Kidney (tissue), 22 donors: ENCODE measurements at places on chromosomes 12 and 14.

- peak; percentile 68 for DNase-seq
Observed at GRCh38 chr12:62748941-62749468, 185.9 kb downstream of the PPM1H start.

DNA sequence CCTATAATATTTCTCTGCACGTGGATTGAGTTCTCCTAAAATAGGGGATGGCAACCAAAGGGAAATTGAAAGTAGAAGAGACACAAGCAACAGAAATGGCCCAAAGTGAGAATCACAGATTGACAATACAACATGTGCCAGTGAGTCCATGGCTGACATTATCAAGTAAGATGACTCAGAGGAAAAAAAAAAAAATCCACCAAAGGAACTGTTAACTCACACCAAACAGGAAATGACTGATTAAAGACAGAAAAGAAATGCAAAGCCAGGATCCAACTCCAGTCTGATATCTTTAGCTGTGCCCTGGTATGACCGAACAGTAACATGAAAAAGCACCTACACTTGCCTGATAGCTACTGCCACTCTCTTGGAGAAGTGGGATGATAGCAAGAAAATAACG lies 485.0 kb downstream of the PRKD1 start:
- DNase-seq = no peak

DNA sequence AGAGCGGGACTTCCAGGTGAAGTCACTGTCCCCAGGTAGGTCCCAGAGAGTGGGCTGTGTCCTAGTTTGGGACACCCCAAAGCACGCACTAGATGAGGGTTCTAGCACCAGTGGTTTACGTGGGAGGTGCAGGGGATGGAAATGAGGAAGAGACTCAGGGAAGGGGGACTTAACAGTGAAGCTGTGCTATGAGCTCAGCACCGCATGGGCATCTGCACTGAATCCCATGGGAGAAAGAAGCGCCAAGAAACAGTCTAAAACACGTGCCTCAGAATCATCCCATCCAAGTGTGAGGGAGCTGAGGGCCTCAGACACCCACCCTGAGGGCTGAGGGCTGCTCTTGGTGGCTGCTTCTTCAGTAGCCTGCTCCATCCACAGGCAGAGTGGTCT lies 71.5 kb upstream of the ZFP36L1 start:
- DNase-seq = no peak

DNA sequence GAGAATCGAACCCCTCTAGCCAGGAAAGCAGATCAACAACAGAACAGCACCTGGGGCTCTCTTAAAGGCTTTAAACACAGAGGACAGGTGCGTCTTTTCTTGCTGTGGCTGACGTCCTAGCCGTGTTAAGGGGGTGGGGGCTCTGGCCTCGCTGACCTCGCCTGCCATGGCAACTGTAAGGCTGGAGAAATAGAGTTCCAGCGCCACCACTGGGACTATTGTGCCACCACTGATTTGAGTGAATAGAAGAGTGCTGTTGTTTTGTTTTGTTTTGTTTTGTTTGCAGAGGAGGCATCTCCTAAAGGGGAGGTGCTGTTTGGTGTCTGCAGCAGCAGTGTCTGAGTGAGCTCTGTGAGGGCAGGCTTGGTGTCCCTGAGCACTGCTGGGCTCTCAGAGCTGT lies 34.2 kb upstream of the PRMT8 start:
- no peak for DNase-seq

GRCh38 chr14:104239861-104240301 lies 101.5 kb downstream of the KIF26A start:
- no peak for DNase-seq

GRCh38 chr14:60670989-60671388 lies 21.7 kb upstream of the SIX1 start:
- no peak for DNase-seq

GRCh38 chr12:63325757-63326156 lies 174.8 kb upstream of the AVPR1A start:
- DNase-seq = no peak

DNA sequence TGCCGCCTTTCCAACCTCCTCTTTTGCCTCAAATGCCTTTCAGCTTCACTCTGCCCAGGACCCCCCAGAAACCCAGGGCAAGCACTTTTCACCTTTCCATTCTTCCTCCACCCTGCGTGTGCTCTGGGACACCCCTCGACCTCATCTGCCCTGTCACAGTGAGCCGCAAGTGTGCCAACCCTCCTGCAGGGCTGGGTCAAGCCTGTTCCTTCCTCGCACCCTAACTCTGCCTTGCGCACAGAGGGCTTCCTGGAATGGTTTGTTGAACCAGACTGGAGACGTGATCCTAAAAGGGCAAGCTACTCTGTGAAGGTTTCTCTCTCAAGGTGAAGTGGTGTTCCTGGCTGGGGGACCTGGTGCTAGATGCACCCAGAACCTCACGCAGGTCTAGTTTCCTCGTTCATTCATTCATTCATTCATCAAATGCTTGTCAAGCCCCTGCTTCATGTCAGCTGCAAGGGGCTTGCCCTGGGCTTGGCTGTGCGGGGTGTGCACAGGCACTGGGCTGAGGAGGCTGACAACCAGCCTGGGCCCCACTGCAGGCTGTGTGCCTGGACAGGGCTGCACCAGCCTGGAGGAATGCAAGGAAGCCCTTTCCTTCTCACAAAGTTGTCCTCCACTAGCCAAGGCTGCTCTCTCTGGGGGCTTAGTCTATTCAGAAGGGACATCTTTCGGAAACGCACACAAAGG lies 187.2 kb downstream of the CALM1 start:
- DNase-seq = no peak

GRCh38 chr12:69099201-69099837 lies 140.1 kb upstream of the CPSF6 start:
- DNase-seq = no peak

GRCh38 chr14:60736494-60736893 lies 1.9 kb downstream of the MNAT1 start:
- no peak for DNase-seq

GRCh38 chr12:112121780-112122565 lies 3.4 kb upstream of the TRAFD1 start:
- DNase-seq = peak; percentile 73

GRCh38 chr12:86959766-86960458 lies 703.7 kb upstream of the MGAT4C start:
- no peak for DNase-seq

DNA sequence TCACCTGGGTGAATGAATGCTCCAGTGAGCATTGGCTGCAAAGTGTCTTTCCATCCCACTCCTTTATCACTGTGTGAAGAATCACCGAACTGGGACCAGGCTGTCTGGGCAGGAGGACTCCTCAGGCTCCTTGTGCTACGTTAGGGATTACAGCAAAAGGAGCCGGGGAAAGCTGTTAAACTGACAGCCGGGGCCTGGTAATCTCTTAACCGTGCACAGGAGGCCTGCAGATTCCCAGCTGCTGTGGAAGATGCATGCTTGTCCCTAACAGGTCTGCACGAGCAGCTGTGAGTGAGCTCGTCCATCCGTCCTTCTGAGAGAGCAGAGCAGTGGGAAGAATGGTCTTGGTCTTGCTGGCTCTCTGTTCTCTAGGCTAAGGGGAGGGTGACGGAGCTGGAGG lies 231.5 kb downstream of the AACS start:
- peak; percentile 18 for DNase-seq

DNA sequence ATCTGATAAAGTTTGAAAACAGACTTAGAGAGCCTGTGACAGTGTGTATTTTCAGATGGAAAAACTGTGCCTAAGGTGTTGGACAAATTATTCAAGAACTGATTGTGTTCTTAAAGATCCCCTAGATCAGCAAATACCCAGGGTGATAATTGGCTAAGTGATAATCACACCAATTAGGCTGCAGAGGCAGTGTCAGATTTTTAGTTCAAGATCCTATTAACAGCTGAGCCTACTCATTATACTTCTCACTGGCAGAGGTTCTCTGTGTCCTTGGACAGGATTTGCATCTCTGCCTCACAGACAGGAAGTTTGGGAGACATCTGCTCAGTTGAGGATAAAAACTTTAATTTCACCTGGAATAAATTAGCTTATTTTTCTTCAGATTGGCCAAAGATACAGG lies 4.3 kb upstream of the FGD4 start:
- DNase-seq = no peak

DNA sequence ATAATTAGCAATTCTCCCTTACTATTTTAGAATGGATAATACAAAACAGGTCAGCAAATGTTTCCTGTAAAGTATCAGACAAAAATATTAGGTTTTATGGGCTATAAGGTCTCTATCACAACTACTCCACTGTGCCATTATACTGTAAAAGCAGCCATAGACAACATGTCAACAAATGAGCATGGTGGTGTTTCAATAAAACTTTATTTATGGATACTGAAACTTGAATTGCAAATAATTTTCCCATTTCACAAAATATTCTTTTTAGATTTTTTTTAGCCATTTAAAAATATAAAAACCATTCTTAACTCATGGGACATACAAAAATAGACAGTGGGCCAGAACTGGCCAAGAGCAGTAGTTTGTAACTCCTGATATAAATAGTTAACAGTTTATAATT lies 15.4 kb downstream of the RECQL start:
- no peak for DNase-seq

DNA sequence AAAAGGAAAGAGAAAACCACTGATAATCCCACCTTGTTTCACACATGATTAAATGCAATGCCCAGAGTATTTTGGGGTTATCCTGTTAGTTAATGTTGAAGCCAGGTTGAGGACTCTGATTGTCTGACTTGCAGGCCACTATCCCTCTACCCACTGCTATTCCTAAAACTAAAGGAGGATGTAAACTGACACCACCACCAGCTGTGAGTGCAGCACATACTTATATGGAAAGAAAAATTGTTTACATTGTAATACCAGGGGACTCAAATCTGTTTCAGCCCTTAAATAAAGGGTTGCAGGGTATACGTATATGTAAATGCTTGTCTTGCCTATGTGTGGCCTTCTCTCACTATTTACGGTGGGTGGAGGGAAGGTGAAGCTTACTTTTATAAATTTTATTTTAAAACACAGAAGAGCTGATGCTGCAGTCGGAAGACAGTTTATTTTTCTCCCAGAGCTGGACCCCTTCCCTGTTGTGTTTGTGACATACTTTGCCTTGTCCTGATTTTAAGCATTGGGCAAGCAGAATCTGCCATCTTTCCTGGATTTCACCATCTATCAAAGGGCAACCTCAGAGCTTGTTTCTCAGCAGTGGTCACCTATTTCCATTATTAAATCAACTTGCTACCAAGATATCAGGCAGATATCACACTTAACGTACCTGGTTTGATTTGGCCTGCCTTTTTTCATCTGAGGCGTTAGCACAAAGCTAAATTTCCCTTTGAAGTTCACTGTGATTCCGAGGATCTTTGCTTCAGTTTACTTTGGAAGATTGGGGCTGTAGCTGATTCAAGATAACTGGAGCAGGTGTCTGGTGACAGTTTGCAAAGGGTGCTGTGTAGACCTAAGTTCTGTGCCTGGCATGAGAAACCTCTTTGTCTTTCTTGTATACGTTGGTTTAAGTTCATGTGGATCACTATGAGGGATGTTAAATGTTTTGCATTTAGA lies 25.2 kb downstream of the DAAM1 start:
- no peak for DNase-seq

- no peak for DNase-seq
Observed at GRCh38 chr12:96549341-96549740, 60.0 kb downstream of the CFAP54 start.

DNA sequence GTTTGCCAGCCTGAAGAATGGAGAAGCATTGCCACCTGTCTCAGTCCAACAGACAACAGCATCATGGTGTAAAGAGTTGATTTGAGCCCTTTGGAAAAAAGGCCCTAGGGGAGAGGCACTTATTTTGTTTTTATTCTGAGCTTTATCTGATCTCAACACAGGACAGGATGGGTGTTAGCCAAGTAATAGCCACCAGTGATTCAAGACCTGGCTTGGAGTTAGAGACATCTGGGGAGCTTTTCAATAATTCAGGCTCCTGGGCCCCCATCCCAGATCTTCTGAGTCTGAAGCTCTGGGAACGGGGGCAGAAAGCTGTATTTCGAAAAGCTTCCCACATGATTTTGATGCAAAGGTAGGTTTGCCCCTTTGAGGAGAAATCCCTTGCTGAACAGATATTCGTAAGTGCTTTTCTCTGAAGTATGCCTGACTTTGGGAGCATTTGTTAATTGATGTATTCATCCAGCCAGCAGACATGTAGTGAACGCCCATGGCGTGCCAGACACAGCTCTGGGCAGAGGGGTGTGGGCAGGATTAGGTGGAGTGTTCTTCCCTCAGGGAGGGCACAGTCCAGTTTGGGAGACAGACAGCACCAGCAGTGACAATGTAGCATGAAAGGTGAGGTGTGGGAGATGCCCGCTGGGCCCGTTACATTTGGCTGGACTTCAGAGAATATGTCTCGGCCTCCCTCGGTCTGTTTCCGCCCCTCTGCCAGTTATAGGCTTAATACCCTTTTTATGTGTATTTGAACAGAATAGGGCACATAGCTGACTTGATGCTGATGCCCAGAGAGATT lies 72.5 kb downstream of the TSPAN9 start:
- no peak for DNase-seq

DNA sequence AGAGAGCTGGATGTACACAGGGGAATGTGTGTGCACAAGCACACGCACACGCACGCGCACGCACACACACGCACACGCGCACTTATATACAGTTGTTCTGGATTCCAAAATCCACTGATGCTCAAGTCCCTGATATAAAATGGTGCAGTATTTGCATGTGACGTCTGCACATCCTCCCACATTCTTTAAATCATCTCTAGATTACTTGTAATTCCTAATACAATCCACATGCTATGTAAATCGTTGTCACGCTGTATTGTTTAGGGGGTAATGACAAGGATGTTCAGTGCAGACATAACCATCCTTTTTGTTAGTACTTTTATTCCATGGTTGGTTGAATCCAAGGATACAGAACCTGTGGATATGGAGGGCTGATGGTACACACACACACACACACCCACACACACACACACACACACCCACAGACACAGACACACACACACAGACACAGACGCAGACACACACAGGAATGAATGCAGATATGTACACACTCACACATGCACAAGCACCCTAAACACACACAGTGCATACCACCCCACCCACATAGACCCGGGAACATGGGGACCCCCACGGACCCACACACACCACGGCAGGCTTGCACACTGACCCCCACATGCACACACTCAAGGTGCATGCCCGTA lies 188.5 kb upstream of the PRMT8 start:
- no peak for DNase-seq

GRCh38 chr14:104265918-104266630 lies 127.7 kb downstream of the KIF26A start:
- DNase-seq = peak; percentile 8

DNA sequence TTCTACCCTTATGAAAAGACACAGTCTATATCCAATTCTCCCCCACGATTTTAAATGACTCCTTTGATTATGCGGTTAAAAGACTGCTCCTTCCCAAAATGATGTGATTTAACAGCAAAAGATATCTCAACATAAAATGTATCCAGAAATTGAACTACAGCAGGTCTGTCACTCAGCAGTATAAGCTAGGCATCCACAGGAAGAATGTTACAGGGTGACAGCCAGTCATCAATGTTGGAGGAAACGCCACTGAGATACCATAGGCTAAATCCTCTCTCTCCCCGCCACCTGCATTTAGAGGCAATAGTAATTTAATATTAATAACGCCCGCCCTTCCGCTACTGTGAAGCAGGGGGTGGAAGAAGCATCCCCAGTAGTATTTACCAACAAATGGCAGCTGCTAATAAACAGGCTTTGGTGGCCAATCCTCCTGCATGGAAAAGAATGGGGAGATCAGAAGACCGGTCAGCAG lies 613 bp downstream of the RECQL start:
- no peak for DNase-seq

GRCh38 chr12:124308741-124309140 lies 13.8 kb downstream of the RFLNA start:
- no peak for DNase-seq
